ENCODE measurements at places on chromosomes 13 and 19.

DNA sequence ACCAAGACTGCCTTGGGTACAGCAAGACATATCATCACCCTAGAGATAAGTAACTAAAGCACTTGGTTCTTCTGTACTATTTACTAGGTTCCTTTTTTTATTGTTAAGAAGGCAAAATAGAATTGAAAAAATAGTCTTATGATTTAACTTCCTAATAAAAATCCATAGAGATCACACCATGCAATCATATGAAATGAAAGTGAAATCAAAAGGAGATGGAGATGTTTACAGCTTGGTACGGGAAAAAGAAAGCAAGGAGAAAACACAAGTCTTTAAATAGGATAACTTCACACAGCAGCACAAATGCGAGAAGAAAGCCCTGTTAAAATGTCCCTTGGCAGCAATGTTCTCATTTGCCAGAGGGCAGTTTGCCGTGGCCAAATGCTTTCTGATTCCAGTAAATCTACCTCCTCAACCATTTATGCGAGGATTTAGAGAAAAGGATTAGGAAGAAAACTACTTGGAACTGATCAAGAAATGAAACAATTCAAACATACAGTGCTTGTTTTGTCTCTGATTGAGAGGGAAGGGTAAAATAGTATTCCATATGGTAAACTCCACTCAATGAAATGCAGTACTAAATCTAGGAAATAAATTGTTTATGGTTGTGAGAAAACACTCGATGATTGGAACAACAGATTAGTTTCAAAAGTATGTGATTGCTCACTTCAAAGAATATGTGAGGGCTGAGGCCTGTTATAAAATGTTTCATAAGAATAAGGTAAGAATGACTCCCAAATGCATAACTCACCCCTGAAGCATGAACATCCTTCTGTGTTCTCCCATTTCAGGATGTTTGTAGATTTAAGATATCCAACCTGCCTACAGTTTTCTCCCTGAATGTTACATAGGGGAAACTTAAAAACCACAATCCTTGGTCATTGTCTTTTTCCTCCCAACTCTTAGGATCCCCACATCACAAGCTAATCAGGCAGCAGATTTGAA is 487.8 kb downstream of the DACH1 start:
- no peak for ATAC-seq

DNA sequence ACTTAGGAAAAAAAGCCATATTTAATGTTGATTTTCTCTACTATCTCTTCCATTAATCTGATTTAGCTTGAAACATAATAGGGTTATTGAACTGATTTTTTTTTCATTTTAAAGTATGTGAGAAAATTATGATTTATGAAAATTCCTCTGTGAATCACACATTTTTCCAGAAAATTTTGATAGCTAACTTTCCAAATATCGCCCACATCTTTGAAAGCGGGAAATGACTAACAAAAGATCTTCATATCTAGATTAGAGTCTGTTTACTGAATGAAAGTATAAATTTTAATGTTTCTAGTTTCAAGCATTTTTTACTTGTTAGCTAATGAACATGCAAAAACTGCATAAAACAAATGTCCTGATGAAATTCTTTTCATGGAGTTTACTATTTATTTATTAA is 97.4 kb downstream of the POSTN start:
- ATAC-seq = no peak

DNA sequence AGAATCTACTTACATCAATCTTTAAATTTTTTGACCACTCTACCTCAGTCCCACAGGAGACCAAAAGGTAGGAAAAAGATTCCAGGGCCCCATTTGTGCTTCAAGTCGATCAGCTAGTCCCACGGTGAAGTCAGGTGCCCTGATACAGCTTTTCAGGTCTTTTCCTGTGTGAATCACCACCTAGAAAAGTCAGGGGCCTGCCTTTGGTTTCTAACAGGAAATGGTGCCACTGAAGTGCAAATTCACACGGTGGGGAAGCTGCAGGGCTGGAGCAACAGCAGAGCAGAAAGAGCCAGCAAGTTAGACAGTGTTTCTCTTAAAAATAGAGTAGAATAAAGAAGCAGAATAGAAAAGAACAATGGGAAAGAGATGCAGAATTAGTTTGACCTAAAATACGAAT is 107.5 kb downstream of the KLF12 start:
- peak; percentile 55 for ATAC-seq

GRCh38 chr13:91816263-91816807 is 417.9 kb downstream of the GPC5 start:
- ATAC-seq = peak; percentile 65

- no peak for ATAC-seq
These were observed 8.2 kb upstream of the INAFM1 start for GRCh38 chr19:47266401-47266941.

- ATAC-seq = no peak
These were observed 17.0 kb downstream of the LYL1 start for GRCh38 chr19:13085666-13086065.

DNA sequence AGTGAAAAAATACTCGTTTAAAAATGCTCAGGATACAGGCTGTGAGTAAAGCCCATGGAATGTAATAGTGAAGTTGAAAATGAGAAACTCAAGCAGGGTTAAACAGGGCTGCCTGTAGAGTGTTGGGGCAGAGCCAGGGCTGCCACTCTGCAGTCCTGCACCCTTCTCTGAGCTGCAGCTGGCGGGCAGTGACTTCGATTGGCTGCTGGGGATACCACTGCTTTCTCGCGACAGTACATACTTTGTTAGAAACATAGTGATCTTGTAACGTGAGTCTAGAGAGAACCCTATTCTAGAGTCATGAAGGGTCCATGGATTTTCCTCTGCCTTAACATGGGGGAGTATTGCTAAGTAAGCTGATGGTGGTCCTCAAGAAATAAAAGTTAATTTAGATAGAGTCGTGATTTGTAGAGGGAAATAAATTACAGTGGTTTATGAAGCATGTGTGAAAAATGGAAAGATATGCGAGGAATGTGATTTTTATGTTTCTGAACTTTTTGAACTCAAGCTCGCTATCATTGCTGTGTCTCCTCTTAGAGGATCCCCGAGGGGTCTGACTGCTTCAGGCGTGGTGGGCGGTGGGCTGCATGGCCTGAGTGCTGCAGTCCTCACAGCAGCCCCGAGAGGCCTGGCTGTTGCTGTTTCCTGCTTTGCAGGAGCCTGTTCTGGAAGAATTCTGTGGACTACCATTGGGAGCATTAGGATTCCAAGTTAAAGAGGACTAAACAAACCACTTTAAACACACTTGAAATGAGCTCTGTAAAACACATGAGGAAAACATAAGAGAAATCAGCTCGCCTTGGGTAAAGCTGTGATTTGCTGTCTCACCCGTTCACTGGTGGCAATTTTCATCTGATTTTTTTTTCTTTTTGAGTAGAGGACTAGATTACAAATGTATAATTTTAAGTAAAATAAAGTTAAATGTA is 95.7 kb downstream of the ARHGEF7 start:
- peak; percentile 96 for ATAC-seq

GRCh38 chr19:8663920-8664670 is 33.7 kb downstream of the NFILZ start:
- ATAC-seq = no peak

- no peak for ATAC-seq
These were observed 25.8 kb upstream of the MAP3K10 start for GRCh38 chr19:40165362-40165937.

DNA sequence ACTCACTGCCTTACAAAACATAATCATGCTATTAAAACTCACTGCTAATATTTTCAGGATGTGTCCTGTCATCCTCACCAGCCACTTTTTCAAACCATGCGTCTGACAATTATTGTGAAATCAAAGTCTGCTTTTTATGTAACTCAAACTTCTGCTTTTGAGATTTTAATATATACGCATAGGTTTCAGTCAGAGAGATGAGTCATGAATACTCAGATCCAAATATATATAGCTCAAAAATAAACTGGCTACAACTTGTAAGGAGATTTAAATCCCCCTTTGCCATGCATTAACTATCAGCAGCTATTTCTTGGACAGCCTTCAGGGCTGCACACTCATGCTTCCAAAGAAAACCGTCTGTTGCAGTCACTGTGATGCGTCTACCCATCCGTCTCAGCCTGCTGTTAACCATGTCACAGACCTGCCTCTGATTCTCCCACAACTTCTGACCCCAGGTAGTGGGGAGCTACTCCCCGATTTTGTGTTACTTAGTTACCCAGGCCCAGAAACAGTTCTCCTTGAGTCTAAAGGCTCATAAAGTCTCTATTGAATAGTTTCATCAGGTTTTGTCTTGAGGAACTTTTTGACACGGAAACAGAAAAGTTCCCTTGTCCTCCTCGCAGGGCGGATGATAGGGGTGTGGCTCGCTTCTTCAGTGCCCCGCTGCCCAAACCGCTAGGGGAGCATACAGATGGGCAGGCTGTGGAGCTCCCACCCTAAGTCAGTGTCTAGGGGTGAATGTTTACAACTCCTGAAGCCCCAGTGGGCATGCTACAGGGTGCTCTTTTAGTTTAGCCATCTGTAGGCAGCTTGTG is 33.8 kb upstream of the SGCG start:
- no peak for ATAC-seq

GRCh38 chr19:45402298-45403061 is 2.4 kb downstream of the PPP1R13L start:
- no peak for ATAC-seq

- ATAC-seq = no peak
These were observed 567 bp upstream of the B3GNT3 start for GRCh38 chr19:17794412-17794730.

DNA sequence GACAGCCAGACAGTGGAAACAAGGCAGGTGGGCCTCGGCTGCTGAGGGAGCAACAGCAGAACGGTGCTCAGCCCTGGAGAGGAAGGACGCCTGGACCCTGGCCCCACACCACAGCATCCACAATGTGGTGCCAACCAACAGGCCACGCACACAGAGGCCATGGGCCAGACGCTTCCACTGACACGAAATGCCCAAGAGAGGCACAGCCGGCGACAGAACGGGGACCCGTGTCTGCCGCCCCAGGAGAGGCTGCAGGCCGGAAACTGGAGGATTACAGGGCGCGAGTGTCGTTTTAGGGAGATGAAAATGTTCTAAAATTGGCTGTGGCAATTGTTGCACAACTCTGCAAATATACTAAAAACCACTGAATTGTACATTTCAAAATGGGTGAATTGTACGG is 69.7 kb downstream of the RASA3 start:
- no peak for ATAC-seq

- ATAC-seq = peak; percentile 16
These were observed 178.9 kb downstream of the OLFM4 start for GRCh38 chr13:53207556-53207955.

GRCh38 chr19:42363614-42364346 is 26.3 kb downstream of the CNFN start:
- ATAC-seq = no peak

GRCh38 chr19:43806848-43807247 is 4.6 kb upstream of the LYPD5 start:
- ATAC-seq = no peak

DNA sequence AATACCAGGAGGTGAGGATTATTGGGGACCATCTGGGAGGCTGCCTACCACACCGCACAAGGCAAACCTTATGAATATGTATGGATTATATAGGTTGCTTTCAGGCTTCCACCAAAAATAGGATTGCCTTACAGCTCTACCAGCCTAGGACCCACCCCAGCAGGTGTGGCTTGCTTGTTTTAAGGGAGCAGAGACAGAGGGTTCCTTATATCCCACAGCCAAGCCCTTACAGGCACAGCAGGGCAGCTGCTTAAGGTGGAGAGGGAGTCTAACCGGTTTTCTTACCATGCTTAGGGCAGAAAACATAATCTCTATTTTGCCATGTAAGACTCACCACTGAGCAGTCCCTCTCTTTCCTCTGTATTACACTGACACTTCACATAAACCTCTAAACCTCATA is 16.1 kb upstream of the TTYH1 start:
- peak; percentile 83 for ATAC-seq

GRCh38 chr13:86830046-86830445 is 841.1 kb upstream of the SLITRK5 start:
- no peak for ATAC-seq

GRCh38 chr13:85108356-85108755 is 690.9 kb downstream of the SLITRK6 start:
- ATAC-seq = no peak

GRCh38 chr19:45791744-45792469 is 738 bp downstream of the DMWD start:
- ATAC-seq = no peak

DNA sequence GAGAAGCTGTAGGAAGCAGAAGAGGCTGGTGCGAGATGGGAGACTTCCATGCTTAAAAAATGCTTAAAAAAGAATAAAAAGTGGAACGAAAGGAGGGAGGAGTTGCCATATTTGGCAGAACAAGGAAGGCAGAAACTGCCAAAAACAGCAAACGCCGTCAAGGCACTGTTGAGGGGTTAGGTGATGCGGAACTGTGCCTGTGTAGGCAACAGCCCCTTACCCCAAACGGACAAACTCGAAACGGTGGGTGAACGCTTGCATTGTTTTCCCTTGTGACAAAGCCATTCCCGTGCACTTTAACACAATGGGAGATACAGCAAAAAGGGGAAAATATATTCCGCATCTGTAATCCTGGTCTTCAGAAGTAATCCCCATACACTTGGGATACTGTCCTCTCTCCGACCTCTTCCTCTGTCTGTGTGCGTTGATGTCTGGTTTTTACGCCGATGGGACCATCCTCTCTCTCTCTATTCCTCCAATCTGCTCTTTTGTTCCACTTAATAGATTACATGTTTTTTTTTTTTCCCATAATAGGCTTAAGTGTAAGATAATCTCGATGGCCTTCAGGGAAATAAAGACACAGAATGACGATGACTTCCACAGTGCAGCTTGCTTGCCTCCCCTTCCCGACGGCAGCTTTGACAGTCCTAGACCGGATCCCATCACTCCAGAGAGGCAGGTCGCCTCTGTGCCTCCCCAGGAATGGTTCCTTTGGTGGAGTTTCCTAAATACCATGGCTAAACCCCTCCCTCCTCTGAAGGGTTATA is 132.7 kb upstream of the RNF113B start:
- no peak for ATAC-seq

DNA sequence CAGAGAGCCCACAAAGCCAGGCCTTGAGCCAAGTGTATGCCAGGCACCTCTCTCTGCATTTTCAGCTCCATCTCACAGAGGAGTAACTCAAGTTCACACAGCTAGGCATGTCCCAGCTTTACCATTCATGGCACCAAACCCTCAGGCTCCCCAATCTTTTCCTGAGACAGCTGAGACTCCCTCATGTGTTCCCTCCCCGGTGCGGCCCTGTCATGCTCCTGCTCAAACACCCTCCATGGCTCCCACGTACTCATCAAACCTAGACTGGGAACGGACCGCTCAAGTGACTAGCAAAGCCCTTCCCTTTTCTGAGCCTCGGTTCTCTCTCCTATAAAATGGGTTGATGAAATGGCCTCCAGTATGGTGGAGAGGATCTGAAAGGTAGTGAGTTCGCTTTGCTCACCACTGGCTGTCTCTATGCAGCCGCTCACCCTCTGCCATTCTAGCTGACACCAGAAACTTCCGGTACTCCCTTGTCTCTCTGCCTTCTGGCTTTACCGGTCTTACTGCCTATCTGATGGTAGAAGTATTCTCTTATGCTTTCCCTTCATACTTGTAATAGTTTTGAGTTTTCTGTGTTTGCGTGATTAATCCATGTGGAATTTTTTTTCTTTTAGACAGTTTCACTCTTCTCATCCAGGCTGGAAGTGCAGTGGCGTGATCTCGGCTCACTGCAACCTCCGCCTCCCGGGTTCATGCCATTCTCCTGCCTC is 7.8 kb upstream of the SLC44A2 start:
- ATAC-seq = no peak

GRCh38 chr13:105920370-105920769 is 615.1 kb downstream of the EFNB2 start:
- no peak for ATAC-seq

- ATAC-seq = peak; percentile 71
These were observed 16.5 kb upstream of the B3GNT3 start for GRCh38 chr19:17778251-17778967.

- ATAC-seq = no peak
These were observed 91.8 kb upstream of the RAP2A start for GRCh38 chr13:97342136-97342535.

- no peak for ATAC-seq
These were observed 39.7 kb upstream of the RXFP2 start for GRCh38 chr13:31699650-31700049.
